ENCODE measurements at places on chromosomes 2 and 18.

DNA sequence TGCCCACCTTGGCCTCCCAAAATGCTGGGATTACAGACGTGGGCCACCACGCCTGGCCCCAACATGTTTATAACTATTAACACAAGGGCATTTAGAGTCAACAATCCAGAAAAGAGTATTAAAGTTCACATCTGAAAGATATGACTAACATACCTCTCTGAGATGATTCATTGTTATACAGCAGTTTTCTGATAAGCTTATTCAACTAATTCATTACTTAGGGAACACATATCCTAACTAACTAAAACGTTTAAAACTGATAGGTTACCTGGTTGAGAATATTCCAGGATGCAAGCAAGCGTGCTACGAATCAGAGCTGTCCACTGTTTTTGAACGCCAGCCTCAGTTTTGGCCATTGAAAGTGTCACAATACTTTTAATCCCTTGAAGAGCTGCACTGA lies 34.0 kb upstream of the STRN start:
- no peak for DNase-seq

DNA sequence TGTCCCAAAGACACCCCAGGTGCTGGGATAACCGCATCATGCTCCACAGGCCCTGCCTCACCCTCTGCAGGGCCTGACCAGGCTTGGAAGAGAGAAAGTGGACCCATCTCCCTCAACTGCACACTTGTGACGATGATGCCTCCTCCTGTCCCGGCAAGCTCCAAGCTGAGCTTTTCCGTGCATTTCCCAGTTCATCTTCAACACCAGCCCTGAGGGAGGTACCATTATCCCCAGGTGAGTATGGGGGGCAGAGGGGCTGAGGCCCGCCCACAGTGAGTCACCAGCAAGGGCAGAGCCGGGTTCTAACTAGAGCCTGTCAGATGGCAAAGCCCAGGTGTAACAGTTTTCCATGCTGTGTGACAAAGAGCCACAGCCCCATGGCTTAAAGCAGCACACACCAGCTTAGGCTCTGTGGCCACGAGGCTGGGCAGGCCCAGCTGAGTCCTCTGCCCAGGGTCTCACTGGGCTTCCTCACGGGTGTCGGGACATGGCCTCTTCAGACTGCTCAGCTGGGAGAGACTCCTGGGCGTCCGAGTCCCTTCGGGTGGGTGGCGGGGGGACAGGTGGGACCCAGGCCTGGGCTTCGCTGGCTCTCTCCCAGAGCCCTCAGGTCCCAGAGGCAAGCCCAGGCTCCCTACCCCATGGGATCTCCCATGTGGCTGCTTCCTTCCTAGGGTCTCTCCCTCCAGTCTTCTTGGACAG lies 108.4 kb upstream of the OTOS start:
- no peak for DNase-seq

DNA sequence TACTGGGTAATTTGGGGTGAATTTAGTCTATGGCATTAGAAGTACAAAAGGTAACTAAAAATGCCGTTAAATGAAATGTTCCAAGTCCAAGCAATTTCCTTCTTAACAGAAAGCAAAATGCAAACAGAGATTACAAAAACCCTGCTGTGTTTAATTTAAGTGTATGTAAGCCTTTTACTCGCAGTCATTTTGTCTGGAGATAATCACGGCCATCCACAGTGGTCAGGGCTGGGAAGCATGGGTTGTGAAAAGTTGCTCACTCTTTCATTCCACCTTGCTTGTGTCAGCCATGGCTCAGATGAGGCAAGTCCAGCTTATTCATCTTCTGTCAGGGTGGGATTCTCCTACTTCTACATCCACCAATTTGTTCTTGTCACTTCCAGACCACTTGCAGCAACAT lies 983.6 kb upstream of the ZEB2 start:
- no peak for DNase-seq

DNA sequence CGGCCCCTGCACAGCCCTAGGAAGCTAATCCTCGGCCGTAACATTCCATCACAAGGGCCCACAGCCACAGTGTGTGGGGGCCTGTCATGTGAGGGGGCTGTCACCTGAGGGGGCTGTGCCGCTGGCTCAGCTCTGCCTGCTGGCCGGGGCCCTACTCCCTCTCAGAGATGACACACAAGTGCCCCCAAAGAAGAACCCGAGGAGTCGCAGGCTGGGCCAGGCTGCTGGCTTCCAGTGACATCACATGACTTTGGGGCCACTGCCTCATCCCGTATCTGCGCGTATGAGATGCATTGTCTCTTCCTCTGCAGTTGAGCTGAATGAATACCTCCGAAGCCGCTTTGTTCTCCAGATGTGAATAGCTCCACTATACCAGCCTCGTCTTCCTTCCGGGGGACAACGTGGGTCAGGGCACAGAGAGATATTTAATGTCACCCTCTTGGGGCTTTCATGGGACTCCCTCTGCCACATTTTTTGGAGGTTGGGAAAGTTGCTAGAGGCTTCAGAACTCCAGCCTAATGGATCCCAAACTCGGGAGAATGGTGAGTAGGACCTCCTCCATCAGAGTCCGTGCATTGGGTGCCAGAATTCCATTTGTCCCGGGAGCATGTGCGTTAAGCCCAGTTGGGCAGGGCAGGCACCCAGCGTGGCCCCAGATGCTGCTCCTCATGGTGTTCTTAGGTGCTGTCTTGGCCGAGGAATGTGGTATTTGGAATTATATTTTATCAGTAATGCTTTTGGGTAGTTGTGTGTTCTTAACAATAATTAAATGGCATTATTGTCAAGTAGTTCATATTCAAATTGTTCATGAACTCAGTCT lies at the start of gene CNDP1:
Gene CNDP1, plus strand, starts transcription at position 351 of the 820 bp plus-strand sequence. Its CDS starts 168 bp downstream, at position 519.
- DNase-seq, result no peak

DNA sequence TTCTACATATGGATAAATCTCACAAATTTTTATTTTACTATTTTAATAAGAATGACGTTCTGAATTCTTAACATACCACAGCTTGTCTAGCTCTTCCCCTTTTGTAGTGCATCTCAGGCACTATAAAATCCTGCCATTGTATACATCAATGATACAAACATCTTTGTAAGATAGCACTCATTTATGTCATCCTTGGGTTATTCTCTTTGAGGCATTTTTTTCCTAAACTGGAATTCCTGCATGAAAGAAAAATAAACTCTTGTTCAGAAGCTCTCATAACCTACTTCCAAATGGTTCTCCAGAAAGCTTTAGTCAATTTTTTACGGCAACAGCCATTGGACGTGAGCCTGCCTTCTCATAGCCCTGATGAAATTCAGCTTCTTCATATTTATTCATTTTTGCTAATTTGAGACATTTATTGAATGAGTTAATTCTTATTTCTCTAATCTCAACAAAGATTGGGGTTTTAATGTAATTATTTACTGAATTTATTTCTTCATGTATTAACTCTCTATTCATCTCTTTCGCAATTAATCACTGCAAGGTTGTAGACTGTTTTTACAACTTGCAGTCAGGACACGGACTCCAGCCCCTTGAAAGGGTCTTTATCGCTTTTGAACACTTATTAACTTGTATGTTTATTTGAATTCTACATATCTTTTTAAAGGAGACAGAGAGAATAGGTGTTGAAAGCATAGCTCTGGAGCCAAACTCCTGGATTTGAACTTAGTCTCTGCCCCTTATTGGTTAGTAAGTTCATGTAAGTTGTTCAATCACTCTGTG lies 57.6 kb upstream of the PARD3B start:
- DNase-seq, result no peak

GRCh38 chr2:31031132-31031706 lies 107.0 kb downstream of the GALNT14 start:
- DNase-seq, result no peak

DNA sequence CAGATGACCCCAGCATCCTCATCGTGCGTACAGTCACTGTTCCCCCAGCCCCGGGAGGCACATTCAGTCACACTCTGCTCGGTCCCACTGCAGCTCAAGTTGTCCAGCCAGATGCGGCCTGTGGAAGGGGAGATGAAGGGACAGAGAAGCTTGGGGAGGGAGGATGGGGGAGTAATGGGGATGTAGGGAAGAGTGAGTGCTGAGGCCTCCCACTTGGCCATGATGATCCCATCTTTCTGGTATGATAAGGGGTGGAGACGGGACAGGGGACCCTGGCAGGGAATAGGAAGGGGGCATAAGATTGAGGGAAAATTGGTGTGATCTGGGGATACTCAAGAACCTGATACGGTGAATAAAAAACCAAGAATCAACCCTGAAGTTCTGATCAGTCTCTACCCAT lies 3.5 kb downstream of the LOXL3 start:
- DNase-seq, result no peak

Measured in HL-60 (cell line).